ENCODE measurements at places on chromosomes 5 and 9.
A peak's percentile ranks its signal among the peaks of the same experiment; 100 is the strongest.

DNA sequence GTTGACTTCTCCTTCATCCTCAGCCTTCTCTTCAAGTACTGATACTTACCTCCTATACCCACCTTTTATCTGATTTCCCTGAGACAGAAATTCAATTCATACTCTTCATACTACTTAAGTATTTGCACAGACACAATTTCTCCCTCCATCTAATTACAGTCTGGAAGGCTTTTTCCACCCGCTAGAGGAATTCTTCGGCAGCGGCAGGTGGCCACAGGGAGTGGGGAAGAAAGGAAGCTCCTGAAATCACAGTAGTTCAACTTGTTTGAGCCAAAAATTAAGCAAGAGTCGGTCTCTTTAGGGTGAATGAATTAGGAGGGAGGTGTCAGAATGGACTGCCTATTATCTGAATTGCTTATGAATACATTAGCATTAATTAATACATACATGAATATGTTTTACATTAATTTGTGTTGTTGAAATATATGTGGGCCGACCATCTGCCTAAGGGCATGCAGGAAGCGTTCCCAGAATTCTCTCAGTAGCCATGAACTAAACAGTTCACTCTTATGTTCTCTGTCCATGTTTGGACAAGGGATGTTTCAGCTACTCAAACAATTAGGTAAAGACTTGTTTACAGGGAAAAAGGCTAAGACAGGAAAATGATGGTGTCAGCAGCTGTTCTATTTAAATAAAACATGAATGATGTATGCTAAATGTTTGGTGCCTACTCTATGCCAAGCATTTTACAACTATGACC lies 101.4 kb upstream of the SMARCA2 start:
- DNase-seq: no peak

GRCh38 chr5:159877016-159877415 lies 39.3 kb upstream of the ADRA1B start:
- DNase-seq: no peak

DNA sequence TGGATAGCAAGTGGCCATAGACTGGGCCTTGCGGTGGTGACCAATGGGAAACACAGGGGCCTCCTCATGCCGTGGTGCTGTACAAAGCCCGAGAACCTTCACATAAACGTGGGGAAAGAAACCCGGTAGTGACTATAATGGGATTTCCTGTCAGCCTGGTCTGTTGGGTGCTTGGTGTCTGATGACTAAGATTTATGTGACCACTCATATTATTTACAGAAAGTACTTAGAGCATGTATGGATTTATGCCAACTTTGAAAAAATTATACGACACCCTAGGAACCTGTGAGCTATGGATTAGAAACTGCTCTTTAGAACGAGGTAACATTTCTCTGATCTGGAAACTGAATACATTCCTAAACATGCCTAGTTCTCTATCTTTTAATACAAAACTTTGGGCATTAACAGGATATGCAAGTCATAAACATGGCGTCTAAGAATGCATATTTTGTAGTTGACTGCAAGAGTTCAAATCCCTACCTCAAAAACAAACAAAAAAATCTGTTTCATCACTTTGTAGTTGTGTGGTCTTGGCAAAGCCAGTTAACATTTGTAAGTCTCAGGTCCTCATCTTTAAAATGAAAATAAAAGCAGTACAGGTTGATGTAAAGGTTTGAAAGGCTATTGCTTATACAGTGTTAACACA lies 85.4 kb downstream of the TMEM167A start:
- no peak for DNase-seq

DNA sequence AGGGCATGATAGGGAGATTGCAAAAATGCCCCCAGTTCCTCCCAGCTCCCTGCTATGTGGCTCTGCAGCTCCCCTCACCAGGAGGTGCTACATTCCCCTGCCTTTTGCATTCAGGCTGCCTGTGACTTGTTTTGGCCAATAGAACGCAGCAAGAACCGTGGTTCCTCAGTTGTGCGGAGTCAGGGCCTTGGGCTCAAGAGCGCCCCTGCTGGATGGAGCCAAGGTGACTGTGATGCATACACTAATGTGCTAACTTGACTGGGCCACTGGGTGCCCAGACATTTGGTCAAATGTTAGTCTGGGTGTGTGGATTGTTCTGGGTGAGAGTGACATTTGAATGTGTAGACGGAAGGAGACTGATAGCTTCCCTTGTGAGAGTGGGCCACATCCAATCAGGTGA lies 123.3 kb upstream of the MVB12B start:
- no peak for DNase-seq

DNA sequence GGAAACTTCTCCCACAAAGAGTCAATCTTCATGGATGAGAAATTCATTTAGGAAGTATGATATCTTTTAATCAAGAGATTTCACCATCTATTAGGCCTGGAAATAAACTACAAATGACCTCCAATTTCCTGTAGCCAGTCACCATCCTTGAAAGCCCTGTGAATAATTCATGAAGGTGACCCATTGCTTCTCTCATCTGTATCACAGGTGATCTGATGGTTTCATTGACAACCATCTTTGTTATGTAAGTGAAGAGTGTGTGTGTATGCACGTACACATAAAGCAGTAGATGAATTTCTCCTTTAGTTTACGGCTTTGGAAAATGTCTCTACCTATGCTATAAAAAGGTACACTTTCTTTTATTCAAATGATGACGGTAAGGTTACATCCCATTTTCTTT lies 644.1 kb upstream of the KLF4 start:
- no peak for DNase-seq

DNA sequence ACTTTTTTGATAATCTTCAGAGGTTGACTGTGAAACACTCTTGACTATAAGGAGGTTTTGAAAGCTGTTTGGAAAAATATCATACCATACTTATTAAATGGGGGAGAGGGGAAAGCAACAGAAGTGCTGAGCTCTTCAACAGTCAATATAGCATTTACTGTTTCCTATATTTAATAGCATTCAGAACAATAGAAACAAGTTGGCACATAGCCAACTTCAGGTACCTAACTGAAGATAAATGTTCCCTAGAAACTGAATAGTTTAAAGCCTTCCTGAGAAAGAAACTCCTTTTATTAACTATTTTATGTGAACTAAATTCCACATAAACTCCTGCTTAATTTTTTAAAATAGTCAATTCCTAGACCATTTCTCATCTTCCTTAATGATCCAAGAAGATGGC lies 26.3 kb downstream of the SLC31A1 start:
- DNase-seq: no peak

DNA sequence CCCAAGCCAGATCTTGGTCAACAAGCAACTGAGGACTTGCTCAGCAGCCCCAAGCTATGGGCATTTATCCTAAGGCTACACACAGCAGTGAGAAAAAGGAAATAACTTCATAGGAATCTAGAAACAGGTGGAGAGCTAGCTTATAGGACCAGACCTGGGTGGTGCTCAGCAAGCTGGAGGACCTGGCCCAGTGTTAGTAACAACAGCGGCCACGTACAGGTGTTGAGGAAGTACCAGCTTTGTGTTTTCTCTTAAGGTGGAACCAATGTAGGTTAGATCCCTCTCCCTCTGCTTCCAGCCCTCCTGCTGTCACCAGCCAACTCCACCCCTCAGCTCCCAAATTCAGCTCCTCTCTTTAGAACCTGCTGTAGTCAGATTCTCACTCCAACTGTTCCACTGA lies 43.4 kb downstream of the IRF1 start:
- DNase-seq: no peak

- no peak for DNase-seq
Measured at GRCh38 chr5:39854771-39855410, 430.1 kb upstream of the DAB2 start.

DNA sequence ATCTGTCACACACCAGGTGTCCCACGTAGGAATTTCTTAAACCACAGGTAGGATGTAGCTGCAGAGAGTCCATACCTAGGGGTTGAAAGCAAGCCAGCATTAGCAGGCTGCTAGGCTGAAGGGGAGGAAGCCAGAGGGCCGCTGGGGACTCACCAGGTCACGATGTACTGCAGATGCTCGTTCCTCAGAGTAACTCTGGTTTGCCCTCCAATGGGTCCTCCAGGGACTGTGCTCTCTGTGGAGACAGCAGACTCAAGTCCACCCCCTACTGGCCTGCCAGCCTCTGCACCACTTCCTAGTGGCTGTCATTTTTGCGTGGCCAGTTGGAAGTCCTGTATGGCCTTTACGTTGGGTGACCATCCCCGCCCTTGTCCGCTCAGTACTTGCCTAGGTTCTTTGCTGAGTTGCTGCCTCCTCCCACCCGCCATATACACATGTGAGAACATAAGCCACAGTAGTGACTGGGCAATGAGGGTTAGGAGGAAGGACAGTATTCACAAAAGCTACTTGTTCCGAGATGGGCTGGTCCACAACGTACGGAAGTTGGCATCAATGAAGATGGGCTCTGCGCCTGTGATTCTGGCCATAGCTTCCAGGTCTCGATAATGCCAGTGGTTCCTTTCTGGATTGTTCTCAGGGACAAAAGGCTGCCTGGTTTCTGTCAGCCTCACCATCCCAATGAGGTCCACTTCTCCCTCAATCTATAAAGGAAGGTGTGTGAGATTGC lies 4.1 kb downstream of the RPL7A start:
- peak; percentile 62 for DNase-seq

DNA sequence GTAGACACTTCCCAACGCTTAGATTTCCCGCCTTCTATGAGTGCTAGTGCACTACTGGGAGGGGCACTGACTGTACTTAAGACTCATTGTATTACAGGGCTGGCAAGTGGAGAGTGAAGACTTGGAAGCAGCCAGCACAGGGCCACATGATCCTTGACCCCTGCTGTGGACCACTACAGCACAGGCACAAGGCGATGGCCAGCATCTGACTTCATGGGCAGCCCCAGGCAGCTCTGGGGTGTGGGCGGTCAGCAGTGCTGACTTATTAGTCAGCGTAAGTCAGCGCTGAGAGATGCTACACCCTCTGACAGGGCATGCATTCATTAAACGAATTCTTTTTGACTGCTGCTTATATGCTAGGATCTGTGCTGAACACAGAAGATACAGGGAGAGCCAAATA lies 9.3 kb downstream of the SLC46A2 start:
- DNase-seq: peak; percentile 71

GRCh38 chr5:163885117-163885516 lies 379.7 kb downstream of the MAT2B start:
- no peak for DNase-seq

GRCh38 chr9:133496861-133497842 lies 18.3 kb upstream of the SLC2A6 start:
- DNase-seq: no peak

- DNase-seq: no peak
Measured at GRCh38 chr5:82384034-82384750, 106.0 kb upstream of the RPS23 start.

GRCh38 chr5:55860288-55860687 lies 9.1 kb downstream of the IL31RA start:
- no peak for DNase-seq

GRCh38 chr5:82332064-82332855 lies 54.1 kb upstream of the RPS23 start:
- DNase-seq: no peak

DNA sequence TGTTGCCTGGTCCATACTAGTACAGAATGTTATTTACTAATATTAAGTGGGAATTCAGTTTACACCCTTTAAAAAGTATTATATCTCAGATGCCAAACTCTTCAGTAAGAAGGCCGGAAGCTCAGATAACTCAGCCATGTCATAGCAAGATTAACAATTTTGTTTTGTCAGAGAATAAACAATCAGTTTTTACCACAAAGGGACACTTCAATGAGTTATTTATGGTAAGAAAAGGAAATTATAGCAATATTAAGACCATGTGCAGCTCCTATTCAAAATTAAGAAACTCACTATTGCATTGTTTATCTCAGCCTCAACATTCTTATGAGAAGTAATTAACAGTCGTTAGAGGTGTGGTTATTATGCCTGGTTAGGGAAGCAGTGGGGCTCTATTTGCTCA lies 13.1 kb upstream of the ARL15 start:
- DNase-seq: no peak

DNA sequence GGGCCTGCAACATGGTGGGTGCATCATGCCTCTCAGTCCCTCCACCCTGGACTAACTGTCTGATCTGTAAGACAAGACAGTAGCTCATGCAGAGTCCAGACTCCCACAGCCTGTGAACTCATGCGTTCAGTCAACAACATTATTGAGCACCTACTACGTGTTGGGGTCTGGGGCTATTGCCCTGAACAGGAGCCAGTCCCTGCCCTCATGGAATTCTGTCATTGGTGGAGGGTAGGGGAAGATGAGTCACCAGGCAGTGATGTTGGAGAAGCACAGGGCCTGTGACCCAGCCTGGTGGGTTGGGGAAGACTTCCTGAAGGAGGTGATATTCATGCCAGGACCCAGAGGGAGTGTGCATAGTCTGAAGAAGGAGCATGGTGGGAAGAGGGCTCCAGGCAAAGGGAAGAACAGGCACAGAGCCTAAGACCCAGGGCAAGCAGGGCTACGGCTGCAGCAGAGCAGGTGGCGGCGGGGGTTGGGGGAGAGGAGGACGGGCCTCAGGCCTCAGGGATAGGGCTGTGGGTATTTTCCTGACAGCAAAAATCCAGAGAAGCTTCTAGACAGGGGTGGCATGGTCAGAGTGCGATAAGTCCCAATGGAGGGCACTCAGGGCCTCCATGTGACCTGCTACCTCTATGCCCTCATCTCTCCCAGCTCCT lies 26.7 kb upstream of the PSD2 start:
- DNase-seq: no peak

DNA sequence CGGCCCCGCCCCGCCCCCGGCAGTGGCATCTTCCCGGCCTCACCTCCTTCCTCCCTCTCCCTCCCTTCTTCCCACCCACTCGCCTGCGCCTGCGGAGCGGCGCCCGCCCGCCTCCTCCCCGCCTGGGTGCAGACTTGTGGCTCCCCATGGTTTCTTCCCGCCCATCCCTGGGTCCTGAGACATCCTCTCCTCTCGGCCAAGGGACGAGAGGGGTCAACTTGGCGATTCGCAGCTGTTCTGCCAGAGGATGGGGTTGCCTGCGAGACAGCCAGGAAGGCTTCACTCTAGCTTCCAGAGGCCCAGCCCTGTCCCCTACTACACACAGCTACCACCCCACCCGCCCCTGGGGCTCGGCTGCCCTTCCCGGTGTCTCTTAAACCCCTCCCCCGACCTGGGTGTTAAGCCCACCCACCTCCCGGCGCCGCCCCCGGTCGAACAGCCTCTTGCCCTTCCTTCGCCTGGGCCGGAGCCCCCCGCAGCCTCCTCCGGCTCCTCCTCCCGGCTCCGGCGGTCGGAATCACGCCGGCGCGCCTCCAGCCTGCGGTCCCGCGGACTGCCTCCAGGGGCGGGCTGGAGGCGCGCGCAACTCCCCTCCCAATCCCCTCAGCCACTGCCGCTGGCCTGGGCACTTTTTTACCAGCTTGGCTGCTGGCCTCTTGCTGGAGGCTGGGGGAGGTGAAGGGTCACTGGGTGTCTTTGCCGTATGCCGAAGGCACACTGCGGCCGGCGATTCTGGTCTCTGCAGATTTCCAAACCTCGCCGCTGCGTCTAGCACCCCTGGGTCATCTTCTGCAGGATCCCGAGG lies 1.9 kb downstream of the JADE2 start:
- DNase-seq: peak; percentile 94

- DNase-seq: no peak
Measured at GRCh38 chr9:95463148-95464060, 53.4 kb downstream of the PTCH1 start.

GRCh38 chr5:159135896-159136531 lies 36.3 kb upstream of the EBF1 start:
- peak; percentile 67 for DNase-seq

- no peak for DNase-seq
Measured at GRCh38 chr9:87593359-87593980, 95.8 kb downstream of the DAPK1 start.

GRCh38 chr5:21237461-21237860 lies 1249.5 kb upstream of the CDH18 start:
- no peak for DNase-seq

Data from AG20443 (cell line).